ENCODE measurements at places on chromosomes 5 and 9.

- no peak for DNase-seq
Observed at GRCh38 chr9:90013778-90014177, 409.0 kb downstream of the GADD45G start.

- no peak for DNase-seq
Observed at GRCh38 chr5:172064358-172064757, 57.9 kb upstream of the FBXW11 start.

GRCh38 chr5:151178777-151179488, 21.4 kb upstream of the ANXA6 start:
- no peak for DNase-seq

DNA sequence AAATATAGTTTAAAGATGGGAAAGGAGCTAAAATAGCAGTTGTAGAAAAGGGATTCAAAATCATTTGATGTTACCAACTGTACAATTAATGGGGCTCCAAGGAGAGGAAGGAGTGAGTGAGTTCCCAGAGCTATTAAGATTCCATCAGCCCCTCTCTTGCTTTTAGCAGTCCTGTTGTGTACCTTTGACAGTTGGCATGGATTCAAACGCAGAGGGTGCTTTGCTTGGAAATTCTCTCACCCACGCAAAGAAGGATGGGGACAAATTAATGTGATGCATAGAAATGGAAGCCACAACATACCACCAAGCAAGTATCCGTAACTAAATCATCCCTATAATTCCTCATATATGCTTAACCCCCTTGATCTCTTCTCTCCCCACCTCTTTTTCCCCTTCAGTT, 461.3 kb downstream of the EBF1 start:
- no peak for DNase-seq

GRCh38 chr5:167219298-167219697, 1072.1 kb upstream of the WWC1 start:
- no peak for DNase-seq

GRCh38 chr9:110626101-110626829, 42.3 kb upstream of the MUSK start:
- DNase-seq, result peak; percentile 44

DNA sequence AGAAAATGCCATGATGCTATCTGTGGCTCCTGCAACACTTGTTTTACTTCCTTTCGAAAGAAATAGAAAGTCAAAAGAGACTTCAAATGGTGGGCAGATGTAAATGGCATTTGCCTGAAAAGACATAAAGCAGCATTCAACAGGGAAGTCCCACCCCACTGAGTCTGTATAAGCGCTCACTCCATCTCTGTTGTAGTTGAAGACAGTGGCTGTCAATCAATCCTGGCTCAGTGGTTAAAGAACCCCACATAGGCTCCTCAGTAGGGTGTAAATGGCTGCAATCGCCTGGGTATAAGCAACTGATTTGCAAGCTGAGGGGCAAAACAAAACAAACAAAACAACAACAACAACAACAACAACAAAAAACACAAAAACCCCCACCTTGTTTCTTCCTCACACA, 158.7 kb downstream of the EFNA5 start:
- DNase-seq, result no peak

DNA sequence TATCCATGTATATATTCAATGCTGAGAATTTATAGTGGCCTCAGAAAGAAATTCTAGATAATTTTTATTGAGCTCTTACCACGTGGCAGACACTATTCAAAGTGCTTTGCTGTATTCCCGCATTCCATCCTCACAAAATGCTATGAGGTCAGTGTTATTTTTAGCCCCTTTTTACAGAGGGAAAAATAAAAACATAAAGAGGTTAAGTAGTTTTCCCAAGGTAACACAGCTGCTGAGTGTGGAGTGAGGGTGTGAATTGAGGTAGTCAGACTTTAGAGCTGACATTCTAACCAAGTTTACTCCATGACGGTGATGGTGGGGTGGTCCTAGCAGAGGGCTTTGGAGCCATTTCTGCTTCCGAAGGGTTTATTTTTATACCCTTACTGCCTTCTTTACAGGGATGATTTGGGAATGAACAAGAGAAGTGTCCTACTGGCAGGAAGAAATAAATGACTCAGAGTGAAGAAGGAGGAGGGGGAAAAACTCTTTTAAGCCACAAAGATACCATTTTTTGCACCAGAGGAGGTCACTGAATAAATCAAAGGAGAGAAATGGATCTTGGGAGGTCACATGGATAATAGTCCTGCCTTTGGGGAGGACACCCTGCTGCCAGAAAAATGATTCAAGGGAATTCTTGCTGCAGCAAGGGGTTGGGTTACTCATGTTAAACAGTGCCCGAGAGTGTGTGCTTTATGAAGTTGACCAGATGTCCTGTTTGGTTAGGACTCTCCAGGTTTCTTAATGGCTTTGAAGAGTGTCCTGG, 76.1 kb downstream of the HMHB1 start:
- DNase-seq, result no peak

GRCh38 chr9:135136991-135137832, 49.7 kb downstream of the OLFM1 start:
- DNase-seq, result no peak

- DNase-seq, result no peak
Observed at GRCh38 chr5:146042628-146043279, 62.6 kb downstream of the PLAC8L1 start.

DNA sequence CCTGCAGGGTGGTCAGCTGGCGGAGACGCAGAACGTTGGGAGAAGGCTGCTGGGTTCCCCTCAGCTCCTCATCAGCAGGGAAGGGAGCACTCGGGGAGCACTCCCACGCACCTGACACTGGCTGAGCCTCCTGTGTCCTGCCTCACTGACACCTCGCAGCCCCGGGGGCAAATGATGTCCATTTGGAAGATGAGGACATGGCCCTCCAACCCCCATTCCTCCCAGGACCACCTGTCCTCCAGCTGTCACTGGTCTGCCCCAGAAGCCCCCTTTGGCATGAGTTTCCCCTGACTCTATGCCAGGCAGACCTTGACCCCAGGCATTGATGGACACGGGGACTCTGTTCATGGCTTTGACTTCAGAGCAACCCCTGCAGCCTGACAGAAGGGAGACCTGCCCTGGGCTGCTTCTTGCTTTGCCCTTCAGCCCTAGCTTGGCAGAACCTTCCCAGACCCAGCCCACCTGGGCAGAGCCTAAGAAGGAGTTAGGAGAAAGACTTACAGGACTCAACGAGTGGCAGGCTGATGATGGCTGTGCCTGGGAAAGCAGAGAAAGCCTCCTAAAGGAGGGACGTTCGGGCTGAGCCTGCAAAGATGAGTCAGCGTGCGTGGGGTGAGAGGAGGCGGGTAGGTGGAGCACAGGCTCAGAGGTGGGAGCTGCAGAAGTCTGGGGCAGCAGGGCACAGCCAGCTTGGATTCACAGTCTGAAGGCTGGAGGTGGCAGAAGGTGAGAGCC, 90.6 kb downstream of the LMX1B start:
- DNase-seq, result no peak

- no peak for DNase-seq
Observed at GRCh38 chr5:28473531-28474107, 1435.2 kb upstream of the CDH9 start.

GRCh38 chr9:2340046-2340760, 281.4 kb upstream of the VLDLR start:
- no peak for DNase-seq
